ENCODE measurements at places on chromosomes 7 and 10.
A peak's percentile ranks its signal among the peaks of the same experiment; 100 is the strongest.

- no peak for DNase-seq
These were observed 108.4 kb upstream of the LYZL2 start for GRCh38 chr10:30737931-30738391.

DNA sequence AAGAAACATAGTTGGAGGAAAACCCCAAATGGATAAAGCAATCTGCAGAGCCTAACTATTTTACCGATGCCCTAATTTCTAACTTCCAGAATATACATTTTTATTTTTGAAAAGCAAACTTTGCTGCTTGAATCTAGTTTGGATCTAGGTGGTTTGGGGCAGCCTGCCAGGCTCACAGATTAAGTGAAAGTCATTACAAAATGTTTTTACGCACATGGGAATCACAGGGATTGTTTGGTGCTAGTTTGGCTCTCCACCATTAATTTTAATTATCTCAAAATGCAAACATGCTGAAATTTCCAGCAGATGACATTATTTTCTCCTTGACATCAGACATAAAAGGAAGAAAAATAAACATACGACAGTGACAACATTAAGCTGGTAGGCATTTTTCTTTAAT is 166.7 kb upstream of the INHBA start:
- no peak for DNase-seq

DNA sequence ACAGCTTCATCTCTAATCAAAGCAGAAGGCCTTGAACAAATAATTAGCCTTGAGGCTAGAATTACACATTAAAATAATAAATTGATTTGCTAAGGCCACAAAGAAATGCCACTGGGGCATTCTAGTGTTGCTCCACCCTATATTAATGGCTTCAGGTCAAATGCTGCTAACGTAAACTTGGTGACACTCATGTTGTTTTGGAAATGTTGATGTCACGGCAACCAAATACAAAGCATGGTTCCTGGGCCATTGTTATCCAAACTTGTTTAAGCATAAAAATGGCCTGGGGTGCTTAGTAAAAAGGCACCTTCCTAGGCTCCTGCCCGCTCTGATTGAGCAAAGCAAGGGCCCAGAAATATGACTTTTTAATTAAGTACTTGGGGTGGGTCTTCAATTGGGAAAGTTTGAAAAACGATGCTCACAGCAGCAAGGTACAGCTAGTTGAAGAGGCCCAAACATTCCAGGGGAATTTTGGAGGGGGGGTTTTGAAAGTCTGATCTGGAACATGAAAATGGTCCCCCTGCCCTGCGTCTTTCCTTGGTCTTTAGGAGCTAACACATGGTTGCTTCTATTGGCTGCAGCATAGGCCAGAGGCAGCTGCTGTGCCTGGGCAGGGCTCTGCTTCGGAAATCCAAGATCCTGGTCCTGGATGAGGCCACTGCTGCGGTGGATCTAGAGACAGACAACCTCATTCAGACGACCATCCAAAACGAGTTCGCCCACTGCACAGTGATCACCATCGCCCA is 67.8 kb downstream of the ABCC2 start:
- no peak for DNase-seq

DNA sequence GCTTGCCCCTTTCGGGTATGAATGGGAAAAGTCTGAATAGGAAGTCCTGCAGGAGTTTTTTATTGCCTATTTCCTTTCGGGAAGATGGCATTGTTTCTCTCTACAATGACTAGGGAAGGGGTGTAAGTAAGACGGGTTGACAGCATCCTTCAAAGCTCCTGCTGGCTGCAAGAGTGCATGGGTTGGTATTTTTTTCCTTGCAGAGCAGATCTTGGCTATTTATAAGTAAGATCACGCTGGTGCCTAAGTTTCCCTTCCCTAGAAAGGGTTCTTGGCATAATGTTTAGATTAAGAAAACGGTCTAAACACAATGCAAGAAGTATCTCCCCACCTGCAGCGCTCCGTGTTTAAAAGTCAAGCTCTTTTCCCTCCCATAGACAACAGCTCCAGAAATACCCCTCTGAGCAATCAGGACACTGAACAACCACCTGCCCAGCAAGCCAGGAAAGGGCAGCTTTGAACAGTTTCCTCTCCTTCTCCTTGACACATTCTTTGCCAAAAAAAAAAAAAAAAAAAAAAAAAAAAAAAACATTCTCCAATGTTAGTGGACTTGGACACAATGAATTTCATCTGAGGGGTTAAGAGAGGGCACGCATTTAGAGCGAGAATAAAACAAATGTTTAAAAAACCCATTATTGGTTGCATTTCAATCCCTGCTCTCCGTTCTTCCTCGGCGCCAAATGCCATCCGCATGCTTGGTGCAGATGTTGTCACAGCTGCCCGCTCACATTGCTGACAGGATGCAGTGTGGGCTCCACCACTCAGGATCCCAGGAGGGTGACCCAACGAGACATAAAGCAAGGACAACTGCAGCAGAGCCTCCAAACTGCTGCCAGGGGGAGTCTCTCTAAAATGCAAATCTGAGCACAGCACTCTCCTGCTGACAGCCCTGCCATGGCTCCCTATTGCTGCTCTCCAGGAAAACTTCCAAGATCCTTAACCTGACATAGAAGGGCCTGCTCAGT is 427.4 kb upstream of the MGMT start:
- DNase-seq = no peak

- DNase-seq = peak; percentile 11
These were observed 37.3 kb downstream of the CFAP46 start for GRCh38 chr10:132904814-132905649.

GRCh38 chr7:125568799-125569198 is 639.2 kb upstream of the POT1 start:
- DNase-seq = no peak

DNA sequence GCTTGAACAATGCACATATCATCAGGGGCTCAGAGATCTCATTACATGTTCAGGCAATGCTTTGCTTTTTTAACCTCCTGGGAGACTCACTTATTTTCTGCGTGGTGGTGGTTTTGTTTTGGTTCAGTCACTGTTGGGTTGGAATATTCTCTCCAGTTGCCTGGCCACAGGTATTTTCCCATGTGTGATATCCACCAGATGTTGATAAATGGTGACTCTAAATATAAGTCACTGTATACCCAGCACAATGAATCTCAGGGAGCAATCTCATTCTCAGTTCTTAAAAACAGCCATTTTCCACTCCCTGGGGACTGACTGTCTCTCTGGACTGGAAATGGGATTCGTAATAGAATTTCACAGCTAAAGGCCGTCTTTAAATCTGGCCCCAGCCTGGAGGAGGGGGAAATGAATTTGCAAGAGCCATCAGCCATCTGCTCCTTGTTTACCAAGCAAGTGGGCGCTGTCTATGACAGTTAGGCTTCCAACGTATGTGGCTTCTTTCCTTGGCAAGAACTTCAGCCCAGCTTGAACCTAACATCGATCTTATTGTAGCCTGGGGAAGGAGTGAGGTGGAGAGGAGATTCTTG is 1106.2 kb downstream of the NRG3 start:
- DNase-seq = no peak

- no peak for DNase-seq
These were observed 23.5 kb downstream of the STN1 start for GRCh38 chr10:103894441-103894864.

DNA sequence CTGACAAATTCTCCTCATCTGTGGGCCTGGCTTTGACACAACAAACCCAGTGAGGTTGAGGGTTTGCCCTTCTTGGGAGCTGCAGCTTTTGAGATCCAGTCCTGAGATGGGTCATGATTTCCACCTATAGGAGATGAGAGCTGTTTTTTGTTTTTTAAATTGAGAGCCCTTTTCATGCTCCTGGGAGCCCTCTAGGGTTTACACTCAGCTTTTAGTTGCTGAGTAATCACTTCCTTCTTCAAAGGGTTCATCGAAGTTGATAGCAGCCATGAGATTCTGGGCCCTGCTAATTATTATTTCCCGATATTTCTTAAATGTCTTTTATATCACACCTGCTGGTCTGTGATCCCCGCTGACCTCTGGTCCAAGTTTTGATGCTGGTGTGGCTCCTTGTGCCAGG is 47.3 kb upstream of the VIPR2 start:
- DNase-seq = no peak

DNA sequence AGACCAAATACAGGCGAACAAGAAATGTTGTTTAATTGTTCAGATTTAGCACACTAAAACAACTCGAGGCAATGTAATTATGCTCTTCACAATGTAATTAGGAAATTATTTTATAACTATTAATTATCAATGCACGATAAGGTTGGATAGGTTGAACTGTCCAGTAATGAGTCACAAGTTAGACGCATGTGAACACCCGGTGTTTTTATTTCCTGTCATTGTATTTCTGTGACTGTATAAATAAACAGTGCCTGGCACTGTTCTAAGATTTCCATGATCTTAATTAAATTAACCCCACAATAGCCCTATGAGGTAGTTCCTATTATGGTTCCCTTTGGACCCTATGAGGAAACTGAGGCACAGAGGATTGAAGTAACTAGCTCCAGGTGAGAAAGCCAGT is 26.2 kb downstream of the C10orf105 start:
- no peak for DNase-seq

GRCh38 chr7:55521917-55522902 is 50.1 kb downstream of the VOPP1 start:
- DNase-seq = no peak

DNA sequence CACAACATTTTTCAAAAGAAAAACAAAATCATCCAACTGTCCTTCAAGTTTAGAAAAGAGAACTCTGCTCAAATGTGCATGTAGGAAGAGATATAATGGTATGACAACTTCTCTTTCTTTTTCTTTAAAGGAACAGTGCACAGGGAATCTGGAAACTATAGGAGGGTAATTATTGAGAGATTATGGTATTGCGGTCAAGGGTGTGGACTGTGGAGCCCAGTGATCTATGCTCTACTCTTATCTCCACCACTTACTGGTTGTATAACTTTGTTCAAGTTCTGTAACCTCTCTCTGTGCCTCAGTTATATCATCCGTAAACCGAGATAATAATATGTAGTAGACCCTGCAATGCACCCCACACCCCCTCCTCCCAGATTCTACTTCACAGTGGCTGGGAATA is 69.8 kb upstream of the PCGF5 start:
- DNase-seq = no peak

DNA sequence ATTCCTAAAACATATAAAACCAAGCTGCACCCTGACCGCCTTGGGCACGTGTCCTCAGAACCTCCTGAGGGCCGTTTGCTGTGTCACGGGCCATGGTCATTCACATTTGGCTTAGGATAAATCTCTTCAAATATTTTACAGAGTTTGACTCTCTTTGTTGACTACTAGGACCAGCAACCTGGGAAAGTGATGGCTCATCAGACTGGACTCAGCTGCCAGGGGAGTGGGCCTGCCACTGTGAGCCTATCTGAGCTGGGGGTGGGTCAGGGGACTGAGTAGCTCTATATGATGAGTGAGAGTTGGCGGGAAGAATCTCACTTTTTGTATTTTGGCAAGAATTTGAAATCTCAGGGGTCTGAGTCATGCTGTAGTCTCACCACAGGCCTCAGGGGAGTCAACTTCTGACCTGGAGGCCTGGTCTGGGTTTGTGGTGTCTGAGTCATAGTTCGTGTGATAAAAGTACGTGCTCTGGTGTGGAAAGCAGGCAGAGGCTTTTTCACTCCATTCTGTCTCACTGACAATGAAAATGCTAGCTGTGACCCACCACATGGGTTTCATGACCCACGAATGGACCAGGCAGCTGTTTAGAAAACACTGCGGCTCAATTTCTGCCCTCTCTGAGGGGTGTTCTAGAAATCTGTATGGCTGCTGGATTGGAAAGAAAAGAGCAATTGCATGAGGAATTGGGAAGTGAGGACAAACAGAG is 4.2 kb upstream of the UPP1 start:
- DNase-seq = no peak

GRCh38 chr7:114212721-114213429 is 201.7 kb upstream of the FOXP2 start:
- DNase-seq = no peak

DNA sequence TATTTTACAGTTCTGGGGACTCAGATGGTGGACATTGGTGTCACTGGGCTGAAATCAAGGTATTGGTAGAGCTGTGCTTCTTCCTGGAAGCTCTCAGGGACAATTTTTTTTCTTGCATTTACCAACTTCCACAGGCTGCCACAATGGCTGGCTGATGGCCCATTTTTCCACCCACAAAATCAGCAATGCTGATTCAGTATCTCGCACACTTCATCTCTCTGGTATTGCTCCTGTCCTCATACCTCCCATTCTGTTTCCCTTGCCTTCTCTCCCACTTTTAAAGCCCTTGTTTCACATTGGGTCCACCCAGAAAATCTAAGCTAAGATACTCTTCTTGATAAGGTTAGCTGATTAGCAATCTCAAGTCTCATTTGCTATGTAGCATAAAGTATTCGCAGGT is 530.9 kb upstream of the POM121L12 start:
- DNase-seq = no peak

- no peak for DNase-seq
These were observed 33.6 kb downstream of the ZCCHC24 start for GRCh38 chr10:79411546-79412495.

DNA sequence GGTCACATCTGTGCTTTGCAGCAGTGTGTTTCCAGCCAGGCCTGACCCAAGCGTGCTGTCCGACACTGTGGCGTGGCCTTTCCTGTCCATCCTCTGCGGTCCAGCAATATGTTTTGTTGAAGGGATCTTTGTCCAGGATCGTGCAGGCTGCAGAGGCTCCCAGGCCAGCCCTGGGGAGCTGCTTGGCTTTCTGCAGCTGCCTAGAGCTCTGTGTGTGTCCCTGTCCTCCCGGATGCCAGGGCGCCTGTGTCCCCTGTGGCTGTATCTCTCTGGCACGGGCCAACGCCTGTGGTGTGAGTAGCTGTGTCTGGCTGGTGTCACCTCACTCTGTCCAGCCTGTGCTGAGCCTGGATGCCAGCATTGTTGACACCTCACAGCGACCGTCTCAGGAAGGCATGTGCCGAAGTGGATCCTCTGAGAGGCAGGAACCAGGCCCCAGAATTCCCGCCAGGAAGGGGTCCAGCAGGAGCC is 94.5 kb downstream of the INPP5A start:
- DNase-seq = no peak

DNA sequence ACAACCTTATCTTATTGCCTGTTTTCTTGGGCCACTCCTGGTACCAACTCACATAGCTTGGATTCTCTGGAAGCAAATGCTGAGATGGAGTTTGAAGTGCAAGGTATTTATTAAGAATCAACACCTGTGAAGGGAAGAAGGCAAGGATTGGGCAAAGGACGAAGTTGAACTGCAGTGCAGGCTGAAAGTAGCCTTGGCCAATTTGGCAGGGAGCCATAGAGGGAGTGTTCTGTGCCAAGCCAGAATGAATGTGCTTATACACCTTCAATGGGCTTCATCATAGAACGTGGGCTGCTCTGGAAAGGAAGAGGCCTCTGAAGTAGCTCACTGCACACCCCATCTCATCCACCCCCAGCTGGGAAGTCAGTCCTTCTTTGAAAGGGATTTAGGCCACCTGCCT is 79.8 kb upstream of the IFRD1 start:
- no peak for DNase-seq
